ENCODE measurements at places on chromosomes 4 and X. TPM values are rescaled to one million over a fixed set of nuclear protein-coding genes. Genes with fewer than 3 reads are reported as not detected.

Gene MTCP1
- polyA plus RNA-seq, result 35.8 TPM

Gene DDX53
- not detected for polyA plus RNA-seq

Gene HTR2C
- polyA plus RNA-seq, result not detected

Gene TCEAL7
- not detected for polyA plus RNA-seq

Gene CCDC160
- polyA plus RNA-seq, result not detected

Gene CWH43
- not detected for polyA plus RNA-seq

Gene FAM149A
- polyA plus RNA-seq, result not detected

Gene REELD1
- polyA plus RNA-seq, result 0.18 TPM

Gene GYPA
- polyA plus RNA-seq, result not detected

Gene PABPC4L
- polyA plus RNA-seq, result not detected

Gene PDE5A
- 2.0 TPM for polyA plus RNA-seq

Gene VSIG4
- not detected for polyA plus RNA-seq

Gene SSX1
- not detected for polyA plus RNA-seq

Gene SPATA4
- not detected for polyA plus RNA-seq

Gene AMBN
- not detected for polyA plus RNA-seq

Gene OTOP1
- not detected for polyA plus RNA-seq
